ENCODE measurements at places on chromosomes 2 and 18.

DNA sequence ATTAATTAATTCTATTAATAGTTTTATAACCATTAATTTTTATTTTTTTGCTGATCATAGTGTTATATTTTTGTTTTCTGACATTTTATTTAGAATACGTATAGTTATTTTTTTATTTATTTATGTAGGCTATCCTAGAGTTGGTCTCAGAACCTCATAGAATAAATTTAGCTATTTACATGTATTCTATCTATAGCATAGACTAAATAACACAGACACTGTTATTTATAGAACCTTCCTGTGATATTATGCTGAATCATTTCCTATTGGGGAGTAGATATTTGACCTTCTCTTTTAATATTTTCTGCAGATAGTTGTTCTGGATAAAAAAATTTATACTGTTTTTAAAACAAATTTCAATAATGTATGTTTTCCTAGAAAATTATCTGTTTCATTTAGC, 20.2 kb downstream of the ARHGEF33 start:
- DNase-seq = no peak

DNA sequence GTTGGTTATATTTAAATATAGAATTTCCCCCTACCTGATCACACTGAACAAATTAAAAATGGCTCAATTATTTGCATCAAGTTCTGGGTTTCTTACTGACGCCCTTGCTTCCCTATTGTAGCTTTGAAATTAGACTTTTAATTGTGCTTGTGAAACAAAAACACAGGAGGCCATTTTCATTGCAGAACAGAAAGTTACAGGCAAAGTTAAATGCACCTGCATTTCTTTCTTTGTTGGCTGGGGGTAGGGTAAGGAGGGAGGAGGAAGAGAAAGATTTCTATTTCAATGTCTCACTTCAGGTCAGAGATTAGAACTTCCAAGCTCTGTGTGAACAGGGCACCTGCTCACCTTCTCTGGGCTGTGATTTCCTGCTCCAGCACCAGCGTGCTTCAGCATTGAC, 199.6 kb downstream of the BCL11A start:
- DNase-seq = no peak

- DNase-seq = no peak
Measured at GRCh38 chr2:169291517-169291916, 70.8 kb downstream of the LRP2 start.

DNA sequence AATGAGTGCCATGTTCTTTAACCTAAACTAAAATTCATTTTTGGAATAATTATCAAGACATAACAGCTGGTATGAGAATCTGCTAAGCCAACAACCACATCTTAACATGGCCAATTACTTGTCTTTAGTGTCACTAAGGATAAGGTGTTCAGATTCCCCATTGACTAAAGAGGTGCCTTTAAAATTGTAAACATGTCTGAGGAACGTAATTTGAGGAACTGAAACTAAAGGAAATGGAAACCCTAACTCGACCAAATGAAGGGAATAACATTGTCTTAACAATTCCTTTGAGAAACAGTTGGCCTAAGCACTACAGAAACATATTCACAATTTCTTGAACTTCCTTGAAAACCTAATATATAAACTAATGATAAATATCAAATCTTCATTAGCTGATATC, 355.4 kb upstream of the GULP1 start:
- DNase-seq = peak; percentile 28

- DNase-seq = no peak
Measured at GRCh38 chr2:84493514-84493913, 22.8 kb upstream of the DNAH6 start.

DNA sequence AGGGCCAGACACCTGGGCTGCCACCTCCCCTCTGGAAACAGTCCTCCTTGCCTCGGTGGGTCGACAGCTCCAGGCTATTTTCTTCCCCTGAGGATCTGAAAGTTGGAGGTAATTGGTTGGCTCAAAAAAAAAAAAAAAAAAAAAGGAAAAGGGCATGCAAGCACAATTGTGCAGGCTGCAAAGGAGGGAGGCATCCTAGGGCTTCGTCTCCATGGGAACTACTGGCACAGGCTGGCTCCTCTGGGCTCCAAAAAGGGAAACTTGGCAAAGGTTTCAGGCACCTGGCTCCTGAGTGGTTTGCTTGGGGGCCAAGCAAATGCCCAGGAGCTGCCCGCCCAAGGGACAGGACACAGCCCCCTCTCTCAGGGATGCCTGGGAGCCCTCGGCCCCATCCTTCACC, 1.1 kb upstream of the KCNIP3 start:
- no peak for DNase-seq

DNA sequence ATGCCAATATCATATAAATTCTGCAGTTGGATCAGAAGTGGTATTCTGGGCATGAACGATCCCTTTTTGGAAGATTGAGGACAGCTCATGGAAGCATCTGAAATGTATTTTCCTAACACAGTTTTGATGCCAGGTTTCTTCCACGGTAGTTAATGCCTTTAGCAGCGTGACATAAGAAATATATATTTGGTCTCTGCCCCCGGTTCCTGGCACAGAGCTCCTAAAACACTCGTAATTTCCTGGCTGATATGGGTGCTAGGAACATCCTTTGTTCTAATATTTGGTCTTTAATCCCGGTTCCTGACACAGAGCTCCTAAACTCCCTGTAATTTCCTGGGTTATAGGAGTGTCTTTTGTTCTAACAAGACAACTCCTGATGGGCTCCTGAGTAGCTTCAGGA, 8.2 kb upstream of the CABLES1 start:
- DNase-seq = no peak

DNA sequence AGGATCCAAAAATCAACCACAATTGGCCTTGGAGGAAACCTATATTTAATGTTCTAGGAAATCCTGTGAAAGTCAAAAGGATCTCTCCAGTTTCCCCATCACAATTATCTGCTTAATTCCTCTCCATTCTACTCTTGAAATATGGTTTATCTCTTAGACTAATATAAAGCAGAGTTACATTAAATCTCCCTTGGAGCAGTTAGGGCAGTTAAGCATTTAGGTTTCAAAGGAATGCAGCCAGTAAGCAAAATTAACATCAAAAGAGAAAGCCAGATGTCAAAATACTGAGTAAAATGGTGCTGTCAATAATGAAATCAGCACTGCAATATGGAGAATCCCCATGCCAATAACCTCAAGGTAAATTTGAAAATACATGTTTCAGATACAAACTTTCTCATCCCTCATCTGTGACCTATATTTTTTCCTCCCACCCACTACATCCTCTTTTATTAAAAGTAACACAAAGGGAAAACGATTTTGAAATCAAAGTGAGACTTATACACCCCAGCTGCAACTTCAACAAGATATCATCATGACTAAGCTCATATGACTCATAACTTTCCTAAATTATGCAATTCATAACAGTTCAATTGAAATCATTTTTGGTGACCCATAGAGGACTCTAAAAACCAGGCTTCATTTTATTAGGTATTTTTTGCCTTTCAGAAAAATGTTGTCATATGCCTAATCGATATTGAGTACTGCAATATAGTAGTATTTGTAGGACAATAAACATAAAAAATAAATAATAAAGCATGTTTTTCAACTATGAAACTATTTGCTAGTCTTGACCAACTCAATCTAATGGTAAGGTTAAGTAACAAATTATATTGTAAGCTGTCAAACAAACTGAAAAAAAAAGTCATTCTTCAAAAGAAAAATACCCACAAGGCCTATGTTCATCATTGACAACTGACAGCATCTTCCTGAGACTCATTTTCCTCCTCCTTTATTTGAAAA, 3.1 kb downstream of the ADAM17 start:
- peak; percentile 32 for DNase-seq

GRCh38 chr2:215138479-215138878, at the start of gene ABCA12:
Gene ABCA12, minus strand, starts transcription at chr2:215138626. Its CDS starts 418 bp downstream, at chr2:215138208.
- DNase-seq = no peak

DNA sequence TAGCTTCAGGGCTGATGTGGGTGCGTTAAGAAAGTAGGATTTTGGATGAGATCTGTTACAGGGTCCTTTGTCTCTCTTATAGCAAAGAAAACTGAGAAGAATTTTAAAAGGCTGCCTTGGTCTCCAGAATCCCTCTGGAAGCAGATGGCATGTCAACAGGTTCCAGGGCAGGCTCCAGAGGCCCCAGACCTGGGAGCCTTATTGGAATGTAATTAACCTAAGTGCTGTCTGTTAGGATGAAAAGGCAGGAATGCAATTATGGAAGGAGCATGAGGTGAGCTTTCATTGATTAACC, 97.2 kb upstream of the PKDCC start:
- DNase-seq = no peak

- DNase-seq = no peak
Measured at GRCh38 chr2:10915236-10915635, 3.5 kb downstream of the KCNF1 start.

GRCh38 chr2:142992840-142993239, 115.4 kb downstream of the KYNU start:
- no peak for DNase-seq

- DNase-seq = no peak
Measured at GRCh38 chr2:148812306-148812705, 62.7 kb upstream of the KIF5C start.

DNA sequence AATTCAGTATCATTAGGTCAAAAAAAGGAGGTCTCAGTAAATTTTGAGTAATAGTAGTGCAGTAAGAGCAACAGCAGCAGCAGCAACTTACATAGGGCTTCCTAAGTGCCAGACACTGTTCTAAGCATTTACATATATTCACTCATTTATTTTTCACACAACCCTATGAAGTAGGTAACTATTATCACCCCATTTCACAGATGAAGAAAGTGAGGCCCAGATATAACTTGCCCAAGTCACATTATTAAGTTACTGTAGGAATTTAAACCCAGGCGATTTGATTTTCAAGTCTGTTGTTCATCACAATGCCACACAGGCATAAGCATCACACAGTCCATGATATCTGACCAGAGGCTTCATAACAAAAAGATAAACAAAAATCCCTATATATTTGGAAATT, 90.2 kb upstream of the DTNB start:
- DNase-seq = no peak

DNA sequence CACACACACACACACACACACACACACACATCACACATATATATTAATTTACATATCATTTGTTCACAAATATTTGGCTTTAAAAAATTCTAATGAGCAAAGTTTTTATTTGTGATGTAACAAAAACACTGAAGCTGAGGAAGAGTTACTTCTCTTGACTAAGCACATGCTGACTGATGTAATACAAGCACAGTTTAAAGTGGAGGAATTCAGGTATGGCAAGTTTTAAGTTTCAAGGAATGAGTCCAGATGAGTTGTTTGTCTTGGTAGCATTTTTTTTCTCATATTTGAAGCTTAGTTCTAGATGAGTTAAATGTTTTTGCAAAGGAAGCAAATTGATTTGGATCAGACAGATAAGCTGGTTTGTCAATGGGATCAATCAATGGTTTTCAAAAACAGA, 20.2 kb upstream of the CALCRL start:
- no peak for DNase-seq

DNA sequence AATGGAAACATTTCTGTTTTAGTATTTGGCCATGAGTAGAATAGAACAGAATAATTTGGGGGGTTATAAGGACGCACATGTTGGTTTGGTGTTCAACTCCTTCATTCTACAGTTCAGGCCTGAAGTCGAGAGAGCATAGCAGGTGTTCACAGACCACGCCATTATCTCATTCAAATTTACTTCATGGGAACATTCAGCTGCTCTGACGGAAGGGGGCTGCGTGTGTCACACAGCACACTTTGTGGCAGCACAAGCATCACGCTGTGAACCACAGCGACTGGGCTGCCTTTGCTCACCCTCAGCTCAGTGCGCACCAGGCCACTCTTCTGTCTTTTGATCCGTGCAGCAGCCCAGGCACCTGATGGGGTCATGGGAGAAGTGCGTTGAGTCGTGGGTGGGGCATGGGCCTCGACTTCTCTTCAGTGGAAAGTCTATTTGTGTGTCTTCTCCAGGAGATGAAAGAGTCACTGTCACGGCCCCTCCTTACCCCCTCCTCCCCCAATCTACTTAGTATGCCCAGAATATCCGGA, 348.6 kb upstream of the SALL3 start:
- no peak for DNase-seq

DNA sequence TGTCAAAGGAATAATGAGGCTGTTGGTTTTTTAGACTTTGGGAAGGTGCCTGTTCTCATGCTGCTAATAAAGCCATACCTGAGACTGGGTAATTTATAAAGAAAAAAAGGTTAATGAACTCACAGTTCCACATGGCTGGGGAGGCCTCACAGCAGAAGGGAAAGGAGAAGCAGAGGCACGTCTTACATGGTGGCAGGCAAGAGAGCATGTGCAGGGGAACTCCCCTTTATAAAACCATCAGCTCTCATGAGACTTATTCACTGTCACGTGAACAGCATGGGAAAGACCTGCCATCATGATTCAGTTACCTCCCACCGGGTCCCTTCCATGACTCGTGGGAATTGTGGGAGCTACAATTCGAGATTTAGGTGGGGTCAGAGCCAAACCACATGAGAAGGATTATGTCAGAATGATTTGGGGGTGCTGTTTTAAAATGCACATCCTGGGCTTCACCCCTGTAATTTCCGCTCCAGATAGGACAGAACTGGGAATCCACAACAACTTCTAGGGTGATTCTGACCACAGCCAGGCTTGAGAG, 37.8 kb downstream of the TCF7L1 start:
- peak; percentile 7 for DNase-seq

- peak; percentile 61 for DNase-seq
Measured at GRCh38 chr2:38945911-38946310, 56.2 kb downstream of the ARHGEF33 start.

GRCh38 chr2:138395565-138396306, 105.8 kb upstream of the SPOPL start:
- no peak for DNase-seq

DNA sequence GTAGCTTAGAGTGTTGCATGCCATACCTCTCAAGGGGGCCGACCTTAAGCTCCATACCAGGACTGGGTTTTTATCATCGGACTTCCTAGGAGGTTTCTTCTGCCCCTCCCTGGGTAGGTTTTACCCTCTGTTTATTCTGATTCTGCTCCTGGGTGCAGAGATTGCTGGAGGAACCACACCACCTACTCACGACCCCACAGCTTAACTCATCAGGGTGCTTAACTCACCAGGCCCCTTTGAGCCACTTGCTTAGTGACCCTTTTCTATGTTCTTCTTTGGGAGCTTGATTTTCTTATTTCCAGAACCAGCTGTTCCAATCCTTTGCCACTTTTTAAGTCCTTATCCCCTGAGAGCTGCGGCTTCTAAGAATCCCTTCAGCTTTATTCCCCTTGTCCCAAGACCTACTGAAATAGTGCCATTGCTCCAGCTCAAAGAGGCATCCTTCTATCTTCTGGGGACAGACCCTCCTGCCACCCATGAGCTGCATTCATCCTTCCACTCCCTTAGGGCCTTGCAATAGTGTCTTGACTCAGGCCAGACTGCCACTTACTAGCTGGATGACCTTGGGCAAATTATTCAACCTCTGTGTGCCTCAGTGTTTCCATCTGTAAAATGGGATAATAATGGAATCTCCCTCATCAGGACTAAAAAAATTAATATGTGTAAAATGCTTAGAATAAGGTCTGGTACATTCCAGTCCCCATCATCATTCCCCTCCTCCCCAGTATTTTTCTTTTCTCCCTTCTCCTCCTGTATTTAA, 5.8 kb downstream of the OXER1 start:
- peak; percentile 62 for DNase-seq

- DNase-seq = no peak
Measured at GRCh38 chr18:55501579-55501978, 86.4 kb downstream of the TCF4 start.

- DNase-seq = peak; percentile 73
Measured at GRCh38 chr18:56492136-56492535, 146.3 kb downstream of the TXNL1 start.

Data from suppressor macrophage (primary cell).